ENCODE measurements at places on chromosomes 11 and 22. TPM values are rescaled to one million over a fixed set of nuclear protein-coding genes. Genes with fewer than 3 reads are reported as not detected.

DNA sequence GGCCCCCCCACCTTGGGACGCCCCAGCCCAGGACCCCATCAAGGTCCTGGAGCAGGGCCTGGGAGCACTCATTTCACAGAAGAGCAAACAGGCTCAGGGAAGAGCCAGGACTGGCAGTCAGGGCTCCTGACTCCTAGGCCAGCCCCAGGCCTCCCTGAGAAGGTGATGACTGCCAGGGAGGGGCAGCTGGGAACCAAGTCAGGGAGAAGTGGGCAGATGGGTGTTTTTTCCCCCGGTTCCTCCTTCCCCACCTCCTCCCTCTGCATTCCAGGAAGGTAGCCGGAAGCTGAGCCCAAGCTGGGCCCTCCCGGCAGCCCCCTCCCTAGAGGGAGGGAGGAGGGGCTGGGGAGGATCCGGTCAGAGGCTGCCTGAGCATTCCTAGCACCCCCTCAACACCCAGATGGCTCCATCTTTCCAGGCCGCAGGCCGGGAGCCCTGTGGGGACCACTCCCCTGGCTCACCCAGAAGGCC is 19.6 kb downstream of the MYRF start:
- peak; percentile 75 for DNase-seq

DNA sequence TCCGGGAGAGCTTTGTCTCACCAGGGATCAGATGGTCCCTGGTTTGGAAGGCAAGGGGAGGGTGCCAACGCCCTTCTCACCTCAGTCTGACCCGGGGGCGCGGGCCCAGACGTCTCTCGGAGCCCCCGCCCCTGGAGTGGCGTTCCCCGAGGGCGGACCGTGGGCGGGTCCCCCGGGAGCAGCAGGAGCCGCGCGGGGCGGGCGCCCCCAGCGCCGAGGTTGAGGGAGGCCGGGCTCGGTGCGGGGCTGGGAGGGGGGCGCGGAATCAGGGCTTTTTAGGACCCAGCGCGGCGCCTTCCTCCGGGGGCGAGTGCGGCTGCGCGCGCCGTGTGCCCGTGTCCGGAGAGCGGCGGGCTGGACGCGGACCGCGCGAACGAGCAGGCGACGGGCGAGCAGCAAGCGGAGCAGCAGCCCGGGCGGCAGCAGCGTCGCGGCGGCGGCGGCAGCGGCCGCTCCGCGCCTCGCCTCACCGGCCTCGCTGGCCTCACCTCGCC is at the start of gene KCNC1:
KCNC1 (plus strand) TSS at position 364 of the 494 bp plus-strand sequence. CDS start 1,222 bp downstream, outside the sequence.
- DNase-seq: peak; percentile 56

DNA sequence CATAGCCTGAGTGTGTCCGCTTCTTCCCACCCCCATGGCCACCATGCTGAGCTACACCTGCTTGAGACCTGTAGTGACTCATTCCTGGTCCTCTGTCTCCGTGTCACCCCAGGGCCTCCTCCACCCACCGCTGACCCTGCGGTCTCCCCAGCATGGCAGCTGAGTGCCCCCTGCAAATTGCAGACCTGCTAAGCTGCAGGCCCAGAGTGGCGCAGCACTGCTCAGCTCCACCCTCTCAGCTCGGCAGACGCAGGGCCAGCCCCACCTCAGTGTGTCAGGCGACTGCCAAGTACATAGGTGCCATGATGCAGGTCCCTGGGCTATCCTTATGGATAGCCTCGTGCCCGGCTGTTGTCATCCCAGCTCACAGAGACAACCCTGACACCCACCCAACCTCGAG is 13.1 kb downstream of the MS4A15 start:
- DNase-seq: no peak

DNA sequence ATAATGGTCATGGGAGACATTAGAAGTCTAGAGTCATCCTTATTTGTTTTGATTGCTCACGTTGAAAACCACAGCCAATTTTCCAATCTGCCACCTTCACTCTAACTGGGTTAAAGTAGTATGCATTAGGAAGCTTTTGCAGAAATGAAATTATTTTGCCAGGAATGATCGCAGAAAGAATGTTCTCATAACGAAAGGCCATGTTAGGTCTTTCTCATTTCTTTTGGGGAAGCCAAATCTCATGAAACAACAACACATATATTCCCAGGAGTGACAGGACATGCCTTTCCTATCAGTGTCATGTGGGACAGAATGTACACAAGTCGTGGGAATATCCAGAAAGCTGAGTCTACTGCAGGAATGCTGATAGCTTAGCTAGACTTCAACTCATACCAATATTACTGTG is 386.3 kb downstream of the AASDHPPT start:
- no peak for DNase-seq

Gene CENATAC
- total RNA-seq: 51.2 TPM

DNA sequence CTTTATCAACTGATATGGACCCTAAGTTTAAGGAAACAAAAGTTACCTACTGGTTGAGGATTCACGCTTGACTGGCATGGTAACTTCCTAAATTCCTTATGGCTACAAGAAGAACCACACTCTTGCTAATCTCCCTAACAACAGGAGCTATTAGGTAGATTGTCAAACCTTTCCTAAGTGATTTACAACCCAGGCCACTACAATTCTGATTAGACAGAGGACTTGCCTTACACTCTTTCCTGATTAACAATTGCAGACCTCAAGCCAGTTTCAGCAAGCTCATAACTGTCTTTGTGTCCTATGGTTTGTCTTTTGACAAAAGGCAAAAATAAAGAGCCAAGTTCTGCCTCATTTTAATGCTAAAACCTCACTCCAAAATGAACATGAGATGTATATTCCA is 16.3 kb downstream of the OR52K2 start:
- DNase-seq: no peak

DNA sequence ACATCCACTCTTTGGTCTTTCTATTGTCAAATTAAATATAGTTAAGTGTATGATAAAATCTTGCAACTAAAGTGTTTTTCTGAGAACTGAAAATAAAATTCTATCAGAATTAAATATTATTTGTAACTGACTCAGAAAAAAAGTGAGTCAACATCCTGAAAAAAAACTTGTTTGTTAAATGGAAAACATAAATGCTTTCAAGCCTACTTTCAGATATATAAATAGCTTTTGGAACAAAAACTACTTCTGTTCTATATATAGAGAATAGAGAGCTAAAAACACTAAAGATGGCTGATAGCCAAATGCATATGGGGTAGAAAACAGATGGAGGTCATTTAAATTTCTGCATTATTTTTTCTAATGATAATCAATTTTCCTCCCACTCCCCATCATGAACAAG is 61.8 kb downstream of the PIK3C2A start:
- no peak for DNase-seq

- DNase-seq: no peak
These were observed 160.9 kb downstream of the ENTHD1 start for GRCh38 chr22:39732625-39733024.

Gene SMDT1
- total RNA-seq: 44.8 TPM
